CD8-positive, alpha-beta memory T cell (primary cell): ENCODE measurements at places on chromosomes 12 and 14.

GRCh38 chr12:54160089-54160488, 28.7 kb downstream of the SMUG1 start:
- no peak for DNase-seq

- no peak for DNase-seq
Observed at GRCh38 chr14:28773861-28774691, 7.5 kb downstream of the FOXG1 start.

DNA sequence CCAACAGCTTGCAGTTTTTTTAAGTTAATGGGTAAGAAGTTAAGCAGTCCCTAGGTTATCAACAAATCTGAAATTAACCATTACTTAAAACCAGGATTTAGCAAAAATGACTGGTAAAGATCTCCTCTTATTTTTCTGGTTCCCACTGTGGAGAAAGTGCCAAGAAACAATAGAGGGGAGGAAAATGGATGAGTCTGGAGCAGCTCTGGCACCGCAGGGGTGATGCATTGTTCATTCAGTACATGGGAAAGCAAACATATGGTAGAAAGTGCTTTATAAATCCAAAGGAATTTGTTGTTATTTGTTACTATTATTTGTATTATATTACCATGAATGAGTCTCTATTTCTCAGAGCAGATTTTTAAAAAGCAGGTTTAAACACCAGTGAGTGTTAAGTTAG, 92.2 kb downstream of the DYRK2 start:
- no peak for DNase-seq

DNA sequence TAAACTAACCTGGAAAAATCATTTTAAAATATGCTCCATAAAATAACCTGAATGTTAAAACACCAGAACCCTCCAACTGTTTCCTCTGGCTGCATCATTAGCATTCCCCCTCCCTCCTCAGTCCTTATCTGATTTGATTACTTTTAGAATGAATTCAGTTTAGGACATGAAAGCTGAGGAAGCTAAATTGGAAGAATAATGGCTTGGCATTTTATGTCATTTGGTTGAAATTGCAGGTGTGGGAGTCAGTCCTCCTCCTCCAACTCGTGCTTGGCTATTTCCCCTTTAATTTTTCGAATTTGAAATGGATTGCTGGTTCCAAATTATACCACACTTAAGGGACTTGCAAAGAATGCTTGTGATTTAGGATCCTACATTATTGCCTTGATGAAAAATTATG, 473.0 kb upstream of the STXBP6 start:
- no peak for DNase-seq

DNA sequence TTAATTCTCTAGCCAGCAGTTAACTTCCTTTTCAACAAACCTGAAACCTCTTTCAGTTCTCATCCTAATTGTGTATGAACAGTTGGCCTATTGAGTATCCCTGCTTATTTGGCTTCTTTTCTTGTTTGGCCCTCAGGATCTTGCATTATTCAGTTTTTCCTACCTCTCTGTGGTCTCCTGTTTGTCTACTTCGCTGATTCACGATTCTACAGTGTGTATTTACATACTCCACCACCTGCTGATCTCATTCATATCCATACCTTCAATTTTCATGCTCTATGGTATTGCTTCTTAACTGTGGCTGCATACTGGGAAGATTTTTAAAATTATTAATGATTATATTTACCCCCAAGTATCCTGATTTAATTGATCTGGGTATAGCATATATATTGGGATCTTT, 56.4 kb downstream of the RASSF9 start:
- no peak for DNase-seq

GRCh38 chr12:13208533-13209435, 12.3 kb downstream of the EMP1 start:
- no peak for DNase-seq

DNA sequence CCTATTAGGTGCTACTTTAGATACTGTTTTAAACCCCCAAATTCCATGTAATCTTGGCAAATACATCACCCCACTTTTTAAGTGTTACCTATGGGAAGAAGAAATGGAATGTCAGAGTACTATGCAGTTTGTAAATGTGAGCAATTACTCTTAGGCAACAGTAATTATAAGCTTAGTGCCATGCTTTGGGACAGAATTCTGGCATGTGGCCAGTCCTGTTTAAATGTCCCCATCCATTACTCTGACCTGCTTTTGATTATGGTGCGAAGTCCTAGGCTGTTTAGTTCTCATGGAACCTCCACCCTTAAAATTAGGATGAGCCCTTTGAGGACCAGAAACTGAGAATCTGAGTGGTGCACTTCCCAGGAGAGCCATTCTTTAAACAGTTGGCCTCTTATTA, 321.4 kb upstream of the RGS6 start:
- no peak for DNase-seq

DNA sequence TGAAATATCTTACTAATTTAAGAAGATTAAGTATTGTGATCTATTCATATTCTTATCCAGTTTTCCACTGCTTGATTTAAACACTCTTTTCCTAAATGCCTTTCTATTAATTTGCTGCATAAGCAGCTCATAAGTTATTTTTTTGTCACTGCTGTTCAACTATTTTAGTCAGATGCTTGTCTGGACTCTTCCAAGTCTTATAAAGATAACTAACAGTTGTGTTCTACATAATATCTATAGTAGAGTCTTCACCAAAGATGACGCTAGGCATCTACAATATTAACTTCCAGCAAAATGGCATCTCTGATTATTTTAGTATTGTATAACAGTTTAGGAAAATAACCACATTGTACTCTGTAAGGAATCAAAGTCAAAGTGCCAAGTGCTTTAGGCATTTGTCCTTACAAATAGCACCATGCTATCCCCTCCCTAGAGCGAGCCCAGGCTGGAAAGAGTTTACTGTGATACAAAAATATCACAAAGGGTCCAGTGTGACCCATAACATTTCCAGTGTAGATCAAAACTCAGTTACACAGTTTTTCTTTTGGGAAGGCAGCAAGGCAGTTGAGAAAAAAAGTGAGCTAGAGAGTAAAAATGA, 98.2 kb downstream of the DENND5B start:
- DNase-seq, result no peak

- no peak for DNase-seq
Observed at GRCh38 chr14:79749065-79749464, 462.2 kb downstream of the DIO2 start.

DNA sequence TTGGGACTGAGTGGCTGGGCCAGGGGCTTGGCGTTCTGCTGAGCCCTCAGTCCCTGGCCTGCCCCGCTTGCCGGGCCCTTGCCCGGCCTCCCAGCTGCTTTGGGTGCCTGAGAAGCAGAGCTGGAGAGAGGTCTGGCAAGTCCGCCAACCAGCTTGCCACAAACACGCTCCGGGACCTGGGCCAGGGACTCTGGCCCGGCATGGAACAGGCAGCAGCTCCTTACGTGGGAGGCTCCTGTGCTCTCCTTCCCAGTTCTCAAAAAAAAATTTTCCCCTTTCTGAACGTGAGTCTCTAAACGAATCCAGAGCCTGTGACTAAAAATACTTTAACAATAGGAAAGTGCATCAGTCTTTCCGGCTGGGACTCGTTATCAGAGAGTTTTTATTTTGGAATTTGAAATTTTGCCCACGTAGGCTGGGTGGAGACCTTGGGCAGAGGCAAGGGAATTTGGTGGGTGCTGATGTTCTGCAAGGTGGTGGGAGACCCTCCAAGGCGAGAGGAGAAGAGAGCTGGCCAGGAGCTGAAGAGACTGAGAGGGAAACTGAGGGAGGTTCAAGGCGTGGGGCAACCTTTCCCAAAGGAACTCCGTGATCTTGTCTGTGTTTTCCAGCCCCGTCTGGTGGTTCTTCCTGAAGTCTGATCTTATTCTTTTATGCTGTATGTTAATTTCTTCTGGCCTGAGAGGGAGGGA, 6.8 kb upstream of the NR4A1 start:
- no peak for DNase-seq

- no peak for DNase-seq
Observed at GRCh38 chr12:694734-695503, 31.7 kb upstream of the NINJ2 start.

GRCh38 chr14:22850944-22851764, 14.8 kb downstream of the MMP14 start:
- DNase-seq, result no peak
